Substantia nigra (tissue), 51 donors: ENCODE measurements at places on chromosomes 13 and 19.

DNA sequence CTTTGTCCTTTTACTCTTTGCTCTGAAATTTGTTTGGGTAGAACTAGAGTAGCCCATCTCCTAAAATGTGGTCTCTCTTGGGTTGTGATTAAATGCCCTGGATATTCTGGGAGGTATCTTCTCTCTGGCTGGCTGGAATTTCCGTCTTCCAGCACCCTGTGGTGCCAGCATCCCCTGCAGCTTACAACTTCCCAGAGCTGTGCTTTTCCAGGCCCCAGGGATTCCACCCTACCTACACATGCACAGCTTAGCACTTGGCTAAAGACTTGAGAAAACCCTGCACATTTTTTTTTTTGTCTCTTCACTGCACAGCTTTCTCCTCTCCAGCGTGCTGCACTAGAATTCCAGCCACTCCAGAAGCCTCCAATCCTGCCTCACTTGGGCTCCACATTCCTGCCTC, 334.7 kb downstream of the IRS2 start:
- DNase-seq: no peak

- DNase-seq: no peak
These were observed 346.1 kb downstream of the IRS2 start for GRCh38 chr13:109440320-109440719.

DNA sequence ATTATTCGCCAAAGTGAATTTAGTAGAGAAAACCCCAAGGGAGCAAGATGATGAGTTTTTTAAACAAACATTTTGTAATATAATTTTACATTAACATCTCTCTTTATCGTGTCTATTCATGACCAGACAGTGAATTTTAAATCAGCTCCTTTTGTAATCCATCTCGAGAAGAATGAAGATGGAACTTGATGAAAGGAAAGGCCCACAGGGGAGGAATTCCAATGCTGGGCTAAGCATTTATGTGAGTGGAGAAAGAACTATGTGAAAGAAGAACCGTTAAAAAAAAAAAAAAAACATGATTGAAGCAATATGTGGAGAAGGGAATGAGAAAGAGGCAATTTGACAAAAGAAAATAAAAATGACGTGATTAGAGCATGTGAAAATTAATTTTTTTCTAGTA, 170.6 kb downstream of the KCTD12 start:
- DNase-seq: no peak

DNA sequence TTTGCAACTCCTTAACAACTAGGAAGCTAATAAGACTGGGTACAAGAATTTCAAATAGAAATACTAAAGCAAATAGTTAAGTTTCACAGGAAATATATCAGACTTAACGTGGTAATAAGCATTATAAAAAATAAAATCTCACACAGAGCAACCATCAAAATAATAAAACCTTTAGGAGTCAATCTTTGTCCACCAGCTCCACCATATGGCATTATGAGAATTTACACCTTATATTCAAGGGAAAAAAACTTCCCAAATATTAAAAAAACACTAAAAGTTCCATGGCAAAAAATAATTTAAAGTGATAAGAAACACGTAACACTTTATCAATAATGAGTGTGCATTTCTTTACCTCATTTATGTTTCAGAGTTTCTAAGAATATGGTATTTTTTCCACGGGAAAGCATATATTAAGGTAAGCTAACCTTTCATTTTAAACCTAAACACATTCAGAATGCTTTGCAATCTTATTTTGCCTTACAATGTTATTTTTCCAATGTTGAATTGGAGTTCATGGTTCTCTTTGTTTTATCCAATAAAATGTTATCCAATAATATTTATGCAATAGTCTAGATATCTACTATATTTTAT, 423.2 kb upstream of the SGCG start:
- no peak for DNase-seq

- DNase-seq: no peak
These were observed 25.8 kb upstream of the SLC7A9 start for GRCh38 chr19:32895384-32895783.

DNA sequence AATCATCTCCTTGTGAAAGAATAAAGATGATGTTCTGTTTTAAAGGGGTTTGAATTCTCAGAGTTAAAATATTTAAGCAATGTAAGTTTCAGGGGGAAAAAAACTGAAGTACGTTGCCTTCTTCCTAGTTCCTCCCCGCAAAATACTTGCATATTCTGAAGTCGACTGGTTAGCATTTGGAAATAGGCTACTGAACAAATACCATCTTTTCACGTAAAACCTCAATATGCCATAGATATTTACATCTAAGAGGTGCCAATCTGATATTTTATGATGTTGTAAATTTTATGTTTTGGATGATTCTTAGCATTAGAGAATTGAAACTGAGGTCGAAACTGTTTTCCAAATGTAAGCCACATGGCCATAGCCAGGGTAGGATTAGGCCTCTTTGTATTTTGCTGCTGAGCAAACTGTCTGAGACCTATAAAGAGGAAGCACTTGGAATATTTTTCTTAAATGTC, 138.3 kb downstream of the FLT1 start:
- DNase-seq: no peak

GRCh38 chr19:45195764-45196163, 17.2 kb downstream of the BLOC1S3 start:
- no peak for DNase-seq

GRCh38 chr19:49952479-49952836, 8.5 kb downstream of the SIGLEC11 start:
- DNase-seq: no peak

GRCh38 chr13:91045351-91046034, 302.0 kb upstream of the MIR17HG start:
- no peak for DNase-seq

DNA sequence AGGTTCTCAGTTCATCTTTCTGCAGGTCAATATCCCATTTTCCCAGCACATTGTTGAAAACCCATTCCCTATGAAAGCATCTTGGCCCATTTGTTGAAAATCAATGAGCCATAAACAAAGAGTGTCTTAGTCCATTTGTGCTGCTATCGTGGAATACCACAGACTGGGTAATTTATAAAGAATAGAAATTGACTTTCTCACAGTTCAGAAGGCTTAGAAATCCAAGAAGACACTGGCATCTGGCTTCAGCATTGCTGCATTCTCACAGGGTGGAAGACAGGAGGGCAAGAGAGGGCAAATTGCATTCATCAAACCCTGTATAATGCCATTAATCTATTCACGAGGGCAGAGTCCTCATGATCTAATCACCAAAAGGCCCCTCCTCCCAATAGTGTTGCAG, 34.1 kb downstream of the ZNF823 start:
- DNase-seq: no peak

- DNase-seq: no peak
These were observed 3.6 kb upstream of the NDUFB7 start for GRCh38 chr19:14575428-14575980.

DNA sequence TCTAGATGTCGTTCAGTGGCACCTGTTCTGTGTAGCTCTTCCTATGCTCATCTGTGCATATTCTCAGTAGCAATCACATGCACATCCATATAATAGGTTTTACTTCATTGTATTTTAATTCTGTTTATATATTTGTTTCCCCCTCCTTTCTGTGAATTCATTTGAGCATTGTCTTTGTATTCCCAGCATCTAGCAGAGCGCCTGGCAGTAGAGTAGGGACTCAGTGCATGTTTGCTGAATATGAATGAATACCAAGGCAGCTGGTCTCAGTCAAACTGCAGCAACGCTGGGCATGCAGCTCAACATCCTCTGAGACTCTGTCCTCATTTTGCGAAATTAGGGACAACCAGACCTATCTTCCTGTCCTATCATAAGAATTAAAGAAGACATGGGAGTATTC, 330.1 kb downstream of the SPRY2 start:
- DNase-seq: peak; percentile 17
